HuH-7.5 (cell line): ENCODE measurements at places on chromosomes 2 and 18.
A peak's percentile ranks its signal among the peaks of the same experiment; 100 is the strongest.

- no peak for DNase-seq
Measured at GRCh38 chr18:70394672-70395071, 105.8 kb downstream of the SOCS6 start.

GRCh38 chr2:210561475-210561874 is 5.1 kb downstream of the CPS1 start:
- no peak for DNase-seq

DNA sequence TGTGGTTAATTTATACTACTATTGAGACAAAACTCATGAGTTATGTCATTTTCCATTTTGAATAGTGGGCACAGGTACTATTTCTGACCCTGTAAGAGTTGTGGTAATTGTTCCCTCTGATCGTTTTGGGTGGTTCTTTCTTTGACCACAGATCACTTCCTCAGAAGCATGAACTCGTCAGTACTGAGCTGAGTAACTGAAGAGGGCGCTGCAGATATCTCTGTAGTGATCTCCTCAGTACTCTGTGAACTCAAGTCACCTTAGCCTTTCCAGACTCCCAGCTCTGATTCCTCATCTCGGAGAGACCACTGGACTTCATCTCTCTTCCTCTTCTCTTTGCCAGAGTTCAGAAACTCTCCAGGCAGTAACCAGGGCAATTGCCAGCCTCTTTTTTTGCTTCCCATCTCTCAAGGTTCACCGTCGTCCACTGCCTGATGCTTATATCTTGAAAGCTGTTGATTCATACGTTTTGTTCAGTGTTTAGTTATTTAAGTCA is 9.4 kb upstream of the IL1RL1 start:
- DNase-seq: no peak

DNA sequence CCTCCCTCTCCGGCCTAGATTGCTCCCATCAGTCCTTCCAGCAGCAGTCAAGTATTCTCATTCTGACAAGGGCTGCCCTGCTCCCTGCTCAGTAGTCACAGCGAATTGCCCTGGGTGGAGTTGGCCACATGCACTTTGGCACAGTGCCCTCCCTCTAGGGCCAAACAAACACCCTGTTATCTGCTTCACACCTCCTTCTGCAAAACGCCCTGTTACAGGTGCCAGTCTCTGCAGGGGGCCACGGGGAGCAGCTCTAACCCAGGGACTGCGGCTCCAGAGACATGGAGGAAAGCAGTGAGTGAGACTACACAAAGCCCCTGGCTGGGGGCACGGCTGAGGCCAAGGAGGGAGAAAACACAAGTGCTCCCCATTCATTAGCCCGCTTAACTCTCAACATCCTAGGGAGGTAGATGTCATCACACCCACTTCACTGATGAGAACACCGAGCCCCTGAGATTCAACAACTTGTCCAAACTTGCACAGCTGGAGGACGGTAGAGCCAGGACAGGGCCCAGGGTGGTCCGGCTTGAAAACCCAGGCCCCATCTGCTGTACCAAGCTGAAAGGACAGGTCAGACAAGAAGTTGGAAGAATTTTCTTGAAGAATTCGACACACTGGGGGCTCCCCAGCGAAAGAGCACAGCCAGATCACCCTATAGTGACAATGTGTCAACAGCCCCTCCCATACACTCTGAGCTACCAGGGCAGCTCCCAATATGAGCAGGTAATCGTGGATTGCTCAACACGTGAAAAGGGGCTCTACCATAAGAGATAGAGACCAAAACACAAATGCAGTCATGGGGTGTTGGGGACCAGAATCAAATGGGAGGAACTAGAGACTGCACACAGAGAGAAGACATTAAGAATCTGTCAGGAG is 8.7 kb upstream of the TFCP2L1 start:
- DNase-seq: no peak

- DNase-seq: peak; percentile 85
Measured at GRCh38 chr2:221573430-221574230, 1.5 kb upstream of the EPHA4 start.

GRCh38 chr2:66344087-66344663 is 90.8 kb upstream of the MEIS1 start:
- DNase-seq: no peak

DNA sequence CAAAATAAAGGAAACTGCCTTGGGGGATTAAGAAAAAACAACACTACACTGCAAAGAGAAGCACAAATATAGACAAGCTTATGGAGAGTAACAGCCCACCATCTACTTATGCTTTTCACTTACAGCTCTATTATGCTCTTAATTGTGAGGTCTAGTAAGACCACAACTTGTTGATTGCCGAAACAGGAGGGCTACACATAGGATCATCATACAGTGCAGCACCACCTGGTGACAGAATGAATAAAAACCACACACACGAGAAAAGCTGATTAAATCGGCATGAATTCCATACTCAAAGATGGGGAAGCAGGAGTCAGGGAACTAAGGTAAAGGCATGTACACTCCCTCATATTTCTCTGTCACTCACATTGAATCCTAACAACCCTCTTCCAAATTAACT is 259.2 kb downstream of the IKZF2 start:
- DNase-seq: no peak

GRCh38 chr2:230891509-230891908 is 26.8 kb downstream of the ITM2C start:
- no peak for DNase-seq

- DNase-seq: no peak
Measured at GRCh38 chr2:32882816-32883810, 63.6 kb upstream of the LTBP1 start.

- no peak for DNase-seq
Measured at GRCh38 chr2:44519026-44519425, 157.3 kb downstream of the CAMKMT start.

- no peak for DNase-seq
Measured at GRCh38 chr2:236749346-236749745, 179.7 kb downstream of the ACKR3 start.

- DNase-seq: no peak
Measured at GRCh38 chr2:85854166-85854509, 34.7 kb downstream of the ST3GAL5 start.

DNA sequence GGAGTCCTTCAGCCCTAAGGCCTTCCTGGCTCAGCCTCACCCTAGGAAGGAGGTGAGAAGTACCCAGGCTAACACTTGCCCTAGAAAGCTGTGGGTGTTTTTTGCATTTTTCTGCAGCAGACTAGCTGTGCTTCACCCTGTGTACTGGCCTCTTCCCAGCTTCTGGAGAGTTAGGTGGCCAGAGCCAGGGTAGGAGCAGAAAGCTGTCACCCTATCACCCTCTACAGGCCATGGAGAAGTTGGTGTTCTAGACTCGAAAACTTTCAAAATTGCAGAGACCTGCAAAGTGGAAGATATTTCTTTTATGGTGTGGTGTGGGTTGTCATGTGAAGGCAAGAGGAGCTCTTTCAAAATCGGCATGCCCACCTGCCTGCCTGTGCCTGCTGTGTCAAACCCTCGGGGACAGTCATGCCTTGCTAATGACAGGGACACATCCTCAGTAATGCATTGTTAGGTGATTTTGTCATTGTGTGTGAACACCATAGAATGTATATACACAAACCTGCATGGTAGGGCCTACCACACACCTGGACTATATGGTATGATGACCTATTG is 29.8 kb downstream of the EHD3 start:
- DNase-seq: no peak

- peak; percentile 58 for DNase-seq
Measured at GRCh38 chr2:100780203-100781008, 39.5 kb upstream of the NPAS2 start.
